ENCODE measurements at places on chromosomes 2 and 18.

DNA sequence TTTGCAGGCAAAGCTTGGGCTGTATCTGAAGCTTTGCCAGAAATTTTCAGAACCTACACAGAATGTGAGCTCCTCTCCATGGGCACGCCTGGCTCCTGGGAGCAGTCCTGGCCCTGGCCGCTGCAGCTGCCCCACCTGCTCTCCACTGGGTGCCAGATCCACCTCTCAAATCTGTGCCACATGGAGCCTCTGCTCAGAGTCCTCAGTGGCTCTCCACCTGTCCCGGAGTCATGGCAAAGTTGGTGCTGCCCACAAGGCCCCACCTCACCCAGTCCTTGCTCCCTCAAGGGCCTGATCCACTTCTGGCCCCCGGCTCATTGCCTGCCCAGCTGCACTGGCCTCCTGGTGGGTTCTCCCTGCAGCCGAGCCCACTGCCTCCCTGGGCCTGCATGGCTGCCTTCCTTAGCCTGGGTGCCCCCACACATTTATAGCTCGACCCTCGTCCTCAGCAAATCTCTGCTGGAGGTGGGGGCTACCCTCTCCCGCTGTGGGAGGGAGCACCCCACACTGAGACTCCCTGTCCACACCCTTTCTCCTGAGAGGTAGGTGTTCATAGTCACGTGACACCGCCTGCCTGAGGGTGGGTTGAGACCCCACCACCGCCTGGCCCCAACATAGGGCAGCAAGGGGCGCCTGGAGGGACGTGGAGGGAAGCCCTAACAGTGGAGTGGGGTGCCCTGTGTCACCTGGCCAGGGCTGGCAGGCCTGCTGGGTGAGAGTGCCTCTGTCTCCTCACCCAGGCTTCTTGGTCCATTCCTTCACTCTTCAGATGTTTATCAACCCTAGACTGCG, 224.1 kb downstream of the SH3RF3 start:
- DNase-seq, result no peak

DNA sequence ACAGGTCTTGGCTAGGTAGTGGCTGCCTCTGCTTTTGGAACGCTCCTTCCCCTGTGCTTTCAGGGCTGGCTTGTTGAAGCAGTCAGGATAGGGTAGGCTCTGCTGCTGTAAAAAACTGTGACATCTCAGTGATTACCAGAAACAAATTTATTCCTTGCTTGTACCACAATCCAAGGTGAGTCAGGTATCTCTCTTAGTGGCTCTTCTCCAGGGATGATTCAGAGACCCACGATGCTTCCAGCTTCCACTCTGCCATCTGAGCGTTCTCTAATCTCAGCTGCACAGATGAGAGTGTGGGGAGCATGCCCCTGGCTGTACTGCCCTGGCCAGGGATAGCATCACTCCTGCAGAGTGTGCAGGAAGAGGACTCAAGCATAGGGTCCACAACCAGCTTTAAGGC, 174.9 kb downstream of the VAPA start:
- DNase-seq, result no peak

DNA sequence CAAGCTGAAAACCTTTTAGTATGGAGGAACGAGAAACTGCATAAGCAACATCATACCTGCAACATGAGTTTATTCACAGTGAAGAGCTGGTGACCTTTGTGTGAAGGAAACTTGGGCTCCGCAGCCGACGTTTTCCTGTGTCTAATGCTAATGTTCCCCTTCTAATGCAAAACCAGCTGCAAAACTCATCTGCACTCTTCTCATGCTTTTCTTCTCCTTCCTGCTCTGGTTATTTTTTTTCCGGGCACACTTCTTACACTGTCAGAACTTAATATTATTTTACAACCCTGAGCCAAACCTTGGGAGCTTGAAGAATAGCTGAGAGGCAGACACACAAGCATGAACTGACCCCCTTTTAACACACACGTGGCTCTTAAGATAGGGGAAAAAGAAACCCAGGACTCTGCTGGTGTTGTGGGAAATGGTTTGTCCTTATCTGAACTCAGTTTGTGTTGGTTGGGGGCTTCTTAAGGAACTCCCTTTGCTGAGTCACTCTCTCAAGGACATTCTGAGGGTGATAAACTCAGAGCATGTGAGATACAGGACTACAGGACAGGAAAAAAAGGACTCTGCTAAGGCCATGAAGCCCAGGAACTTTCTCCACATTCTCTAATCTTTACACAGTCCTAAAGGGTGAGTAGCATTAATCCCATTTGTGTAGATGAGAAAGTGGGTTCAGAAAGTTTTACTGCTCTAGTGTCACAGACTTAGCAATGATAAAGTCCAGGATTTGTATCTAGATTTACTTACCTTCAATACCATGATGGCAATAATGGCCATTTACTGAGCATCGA, 439.3 kb upstream of the TRIB2 start:
- no peak for DNase-seq

DNA sequence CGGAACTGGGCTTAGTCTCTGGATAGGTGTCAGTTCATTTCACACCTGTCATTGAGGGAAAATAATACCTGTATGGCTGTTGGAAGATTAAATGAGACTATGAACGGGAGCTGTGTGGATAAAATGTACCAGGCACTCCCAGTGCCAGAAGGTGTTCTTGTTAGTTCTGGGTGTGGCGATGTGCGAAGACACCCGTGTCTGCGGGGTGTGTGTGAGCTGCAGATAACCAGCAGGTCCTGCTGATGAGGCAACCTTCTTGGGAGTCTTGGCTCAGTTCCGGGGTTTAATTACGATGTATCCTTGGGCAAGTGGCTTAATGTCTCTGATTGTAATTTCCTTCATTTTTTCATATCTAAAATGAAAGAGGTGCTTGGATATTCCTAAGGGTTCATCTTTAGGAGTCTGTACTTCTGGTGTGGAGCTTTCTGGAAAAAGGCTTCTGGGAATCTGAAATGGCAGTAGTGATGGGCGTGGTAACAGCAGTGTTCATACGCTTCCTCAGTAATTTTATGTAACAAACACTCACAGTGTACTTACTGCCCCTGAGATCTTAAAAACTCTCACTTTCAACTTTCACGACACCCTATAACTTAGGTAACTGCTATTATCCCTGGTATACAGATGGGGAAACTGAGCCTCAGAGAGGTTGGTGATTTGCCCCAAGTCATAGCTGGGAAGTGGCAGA, 35.0 kb downstream of the NEDD4L start:
- DNase-seq, result no peak

All from activated gamma-delta T cell treated with anti-CD3 and anti-CD28 coated beads, Interleukin-2, amount 50 U/mL, for 16 hours (primary cell).